Common myeloid progenitor, CD34-positive (primary cell): ENCODE measurements at places on chromosomes 5 and 9.

DNA sequence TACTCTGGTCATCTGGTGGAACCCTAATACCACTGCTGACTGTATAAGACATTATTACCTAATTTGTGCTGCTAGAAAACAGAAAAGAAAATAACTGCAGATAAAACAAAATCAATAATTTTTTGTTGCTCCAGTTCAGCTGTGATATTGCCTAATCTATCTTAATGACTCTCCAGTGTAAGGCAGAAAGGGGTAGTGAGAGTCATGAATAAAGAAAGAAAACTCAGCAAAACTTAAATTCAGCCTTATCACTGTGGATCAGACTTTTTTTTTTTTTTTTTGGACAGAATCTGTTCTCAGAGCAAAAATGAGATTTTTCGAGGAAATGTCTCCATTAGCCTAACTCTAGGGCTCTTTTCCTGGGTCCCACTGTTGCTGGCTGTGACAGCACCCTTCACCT lies 1.1 kb upstream of the DOCK2 start:
- no peak for DNase-seq

DNA sequence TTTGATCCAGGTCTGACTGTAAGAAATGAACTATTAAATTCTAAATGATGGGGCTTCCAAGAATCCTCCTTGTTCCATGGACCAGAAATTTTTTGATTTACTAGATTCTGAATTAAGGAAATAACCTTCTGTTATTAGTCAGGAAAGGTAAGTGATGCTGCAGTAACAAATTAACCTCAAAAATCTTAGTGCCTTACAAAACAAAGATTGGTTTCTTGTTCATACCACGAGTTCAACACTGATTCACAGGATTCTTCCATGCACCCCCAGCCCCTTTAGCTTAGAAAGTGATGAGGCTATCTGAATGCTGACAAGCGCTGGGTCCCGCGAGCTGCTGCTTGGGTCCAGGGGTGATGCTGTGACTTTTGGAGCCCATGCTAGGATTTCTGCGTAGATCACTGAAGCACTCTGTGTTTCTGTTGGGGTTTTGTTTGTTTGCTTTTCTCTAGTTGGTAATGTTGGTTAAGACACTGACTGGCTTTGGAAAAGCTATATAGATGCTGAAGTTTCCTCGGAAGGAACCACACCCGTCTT lies 52.3 kb downstream of the COL15A1 start:
- no peak for DNase-seq

DNA sequence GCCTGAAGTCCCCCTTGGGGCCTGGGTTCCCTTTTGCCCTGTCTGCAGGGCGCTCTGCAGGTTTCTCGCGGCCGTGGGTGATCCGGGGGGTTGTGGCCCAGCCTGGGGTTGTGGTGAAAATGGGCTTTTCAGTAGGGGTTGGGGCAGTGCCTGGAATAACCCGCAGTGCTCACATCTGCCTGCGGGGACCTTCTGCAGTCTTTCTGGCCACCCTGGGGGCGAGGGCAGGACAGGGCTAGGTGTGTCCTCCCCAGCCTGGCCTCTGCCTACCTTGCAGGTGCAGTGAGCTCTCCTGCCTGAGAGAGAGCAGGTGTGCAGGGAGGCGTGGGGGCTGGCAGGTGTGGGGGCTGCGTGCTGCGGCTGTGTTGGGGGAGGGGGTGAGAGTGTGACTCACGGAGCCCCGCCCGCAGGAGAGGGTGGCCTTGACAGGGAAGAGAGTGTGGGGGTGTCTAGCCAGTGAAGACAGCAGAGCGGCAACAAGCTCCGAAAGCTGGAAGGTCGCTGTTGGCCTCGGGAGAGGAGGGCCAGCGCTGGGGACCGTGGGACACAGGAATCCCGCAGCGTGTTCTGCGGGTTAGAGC lies 131.4 kb downstream of the MRPL36 start:
- DNase-seq, result peak; percentile 33

DNA sequence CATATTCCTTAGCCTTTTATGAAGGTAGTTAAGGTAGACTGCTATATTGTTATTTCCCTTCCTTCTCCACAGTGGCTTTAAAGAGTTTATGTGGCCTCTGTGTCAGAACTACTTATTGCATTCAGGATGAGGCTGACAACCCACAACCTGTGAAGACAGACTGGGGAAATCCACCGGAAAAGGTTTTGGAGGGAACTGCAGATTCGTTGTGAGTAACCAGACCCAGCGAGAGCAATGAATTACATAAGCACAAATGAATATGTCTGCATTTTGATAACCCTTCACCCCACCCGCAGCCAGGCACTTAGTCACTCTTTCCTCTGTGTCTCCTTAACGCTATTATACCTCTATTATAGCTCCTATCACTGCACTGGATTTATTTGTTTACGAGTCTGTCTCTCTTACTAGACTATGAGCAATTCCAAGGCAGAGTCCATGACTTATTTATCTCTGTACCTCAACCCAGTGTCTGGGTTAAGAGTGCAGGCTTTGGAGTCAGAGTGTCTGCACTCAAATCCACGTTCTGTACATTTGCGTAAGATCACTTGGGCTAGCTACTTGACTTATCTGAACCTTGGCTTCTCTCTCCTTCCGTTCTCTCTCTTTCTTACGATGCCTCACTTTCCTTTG lies 19.2 kb downstream of the KCTD16 start:
- DNase-seq, result peak; percentile 60

DNA sequence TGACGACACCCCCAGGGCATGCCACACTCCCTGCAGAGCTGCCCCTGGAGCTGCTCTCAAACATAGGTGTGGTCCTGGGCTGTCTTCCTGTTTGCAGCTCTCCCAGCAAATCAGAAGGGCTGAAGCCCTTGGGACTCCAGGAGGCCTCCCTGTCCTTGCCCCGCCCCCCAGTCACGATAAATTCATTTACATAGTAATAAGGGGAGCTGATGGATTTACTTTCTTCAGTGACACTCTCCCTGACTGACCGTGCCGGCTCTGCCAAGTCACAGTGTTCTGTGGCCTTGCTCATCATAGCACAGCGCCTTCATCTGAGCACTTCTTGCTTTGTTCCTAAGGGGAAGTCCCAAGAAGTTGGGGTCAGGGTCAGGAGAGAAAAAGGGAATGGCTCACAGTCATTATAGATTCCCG lies 121.4 kb downstream of the ENC1 start:
- DNase-seq, result no peak

- no peak for DNase-seq
Observed at GRCh38 chr9:31030741-31031202, 1353.7 kb upstream of the ACO1 start.

DNA sequence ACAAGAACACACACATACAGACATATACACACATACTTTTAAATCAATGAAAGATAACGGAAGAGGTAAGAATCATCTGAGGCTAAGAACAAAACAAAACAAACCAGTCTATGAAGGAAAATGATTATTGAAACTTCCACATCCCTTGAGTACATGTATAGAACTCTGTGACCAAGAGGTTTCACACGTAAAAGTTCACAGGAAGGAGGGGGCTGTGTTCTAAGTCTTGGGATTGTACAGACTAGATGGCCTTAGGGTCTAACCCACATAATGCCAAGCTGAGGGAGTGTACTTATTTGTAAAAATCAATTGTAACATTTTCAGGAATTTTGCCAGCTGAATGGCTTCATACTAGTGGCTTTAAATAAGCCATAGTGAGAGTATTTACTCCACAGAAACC lies 144.4 kb upstream of the IFNE start:
- DNase-seq, result no peak

DNA sequence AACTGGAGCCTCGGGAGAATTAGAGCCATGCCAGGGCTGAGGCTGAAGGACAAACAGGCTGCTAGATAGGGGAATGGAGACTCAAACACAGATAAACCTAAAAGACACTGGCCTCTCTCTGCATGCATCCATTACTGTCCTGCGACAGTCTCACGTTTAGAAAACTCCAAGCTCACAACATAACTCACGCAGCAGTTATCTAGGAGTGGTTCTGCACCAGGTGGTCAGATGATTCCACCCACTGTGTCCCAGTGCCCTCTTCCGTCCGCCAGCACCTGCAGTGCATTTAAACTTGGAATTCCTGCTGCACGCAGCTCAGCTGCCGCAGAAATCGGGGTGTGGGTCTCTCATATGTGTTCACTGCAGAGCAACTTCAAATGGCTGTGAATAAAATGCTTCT lies 272.6 kb upstream of the IRX2 start:
- no peak for DNase-seq

DNA sequence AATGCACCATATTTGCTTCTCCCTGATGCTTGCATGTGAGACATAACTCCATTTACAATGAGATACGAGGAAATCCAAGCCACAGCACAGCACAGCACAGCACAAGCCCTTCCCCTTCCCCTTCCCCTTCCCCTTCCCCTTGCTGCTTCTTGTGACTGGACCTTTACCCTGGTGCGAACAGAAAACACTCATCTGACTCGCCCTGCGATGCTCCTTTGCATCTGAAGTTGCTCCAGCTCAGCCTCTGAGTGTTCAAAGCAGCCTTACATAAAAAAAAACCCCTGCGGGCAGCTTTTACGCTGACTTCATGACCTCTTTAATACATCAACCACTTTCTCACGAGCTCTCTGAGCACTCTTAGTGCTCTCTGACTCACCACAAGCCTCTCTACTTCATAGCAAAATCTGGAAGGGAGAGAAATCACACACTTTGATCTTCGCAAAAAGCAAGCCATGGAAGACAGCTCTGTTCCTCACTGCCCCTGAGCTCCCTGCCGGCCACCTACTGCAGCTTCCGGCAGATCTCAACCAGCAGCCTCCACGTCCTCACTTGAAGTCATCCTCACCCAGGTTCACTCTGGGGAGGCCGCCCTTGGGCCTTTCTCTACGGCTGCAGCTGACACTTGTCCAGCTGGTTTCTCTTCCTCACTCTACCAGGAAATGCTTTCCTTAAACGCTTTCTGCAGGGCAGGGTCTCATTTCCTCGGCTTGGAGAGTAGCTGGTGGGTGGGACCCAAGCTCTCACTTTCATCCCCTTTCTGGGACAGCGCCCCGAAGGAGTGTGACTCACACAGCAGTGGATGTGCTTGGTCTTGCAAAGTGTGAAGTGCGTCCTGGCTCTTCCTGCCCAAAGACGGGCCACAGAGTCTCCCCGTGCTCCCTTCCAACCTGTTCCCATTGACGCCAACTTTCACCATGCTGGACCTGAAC lies 5.3 kb downstream of the SLC34A1 start:
- DNase-seq, result no peak

GRCh38 chr5:132136906-132137305 lies 63.3 kb downstream of the CSF2 start:
- DNase-seq, result no peak

DNA sequence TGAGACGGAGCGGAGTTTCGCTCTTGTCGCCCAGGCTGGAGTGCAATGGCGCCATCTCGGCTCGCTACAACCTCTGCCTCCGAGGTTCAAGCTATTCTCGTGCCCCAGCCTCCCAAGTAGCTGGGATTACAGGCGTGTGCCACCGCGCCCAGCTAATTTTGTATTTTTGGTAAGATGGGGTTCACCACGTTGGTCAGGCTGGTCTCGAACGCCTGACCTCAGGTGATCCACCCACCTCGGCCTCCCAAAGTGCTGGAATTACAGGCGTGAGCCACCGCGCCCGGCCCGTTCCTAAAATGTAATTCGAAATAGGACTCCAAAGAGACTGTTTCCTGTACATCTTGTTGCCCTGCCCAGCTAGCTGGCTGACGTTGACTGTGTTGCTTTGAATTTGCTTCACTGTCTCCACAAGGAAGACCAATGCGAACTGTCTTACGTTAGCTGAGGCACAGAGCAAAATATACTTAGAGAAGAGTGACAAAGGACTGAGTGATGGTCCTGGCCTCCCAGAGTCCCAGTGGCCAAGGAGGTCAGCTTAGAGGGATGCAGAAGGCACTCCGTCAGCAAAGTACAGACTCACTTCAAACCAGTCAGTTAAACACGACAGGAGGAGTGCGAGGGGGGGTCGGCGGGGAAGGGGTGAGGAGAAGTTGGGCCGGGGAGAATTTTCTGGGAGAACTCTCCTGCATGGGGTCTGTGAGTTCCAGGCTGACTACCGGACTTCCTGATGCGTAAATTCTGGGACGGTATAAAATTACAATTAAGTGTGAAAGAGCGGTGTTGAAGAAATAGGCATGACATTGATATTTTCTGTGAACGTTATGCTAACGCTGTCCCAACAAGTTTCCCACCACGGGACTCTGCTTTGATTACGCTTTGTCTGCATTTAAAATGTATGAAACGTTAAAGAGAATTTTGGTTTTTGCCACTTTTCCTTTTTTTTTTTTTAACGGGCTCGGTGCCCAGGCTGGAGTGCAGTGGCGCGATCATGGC lies 6.8 kb upstream of the TRIM41 start:
- peak; percentile 48 for DNase-seq

DNA sequence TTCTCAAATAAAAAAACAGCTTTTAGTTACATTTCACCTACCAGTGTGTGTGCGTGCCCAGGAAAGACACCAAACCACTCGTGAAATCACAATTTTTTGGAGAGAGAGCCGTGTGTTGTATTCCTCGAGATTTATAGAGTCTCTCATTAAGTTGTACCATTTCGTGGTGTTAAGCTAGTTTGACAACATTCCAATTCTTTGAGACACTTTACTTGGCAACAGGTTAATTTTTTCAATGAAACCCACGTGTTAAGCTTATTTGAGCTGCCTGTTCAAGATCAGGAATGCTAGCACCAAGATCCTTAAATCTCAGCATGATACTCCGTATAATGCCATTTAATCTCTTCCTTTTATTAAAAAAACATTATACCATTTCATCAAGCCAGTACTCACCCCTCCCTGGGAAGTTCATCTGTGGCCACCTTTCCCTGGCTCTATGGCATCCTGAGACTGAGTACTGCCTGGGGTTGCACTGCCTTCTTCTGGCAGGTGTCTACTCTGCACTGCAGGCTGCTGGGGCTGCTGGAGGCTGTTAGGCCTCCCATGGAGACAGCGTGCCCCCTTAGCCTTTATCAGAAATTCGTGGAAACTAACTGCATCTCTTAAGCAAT lies 143.7 kb downstream of the ARHGAP26 start:
- DNase-seq, result no peak

- DNase-seq, result no peak
Observed at GRCh38 chr9:117265253-117265652, 149.6 kb downstream of the ASTN2 start.

- DNase-seq, result no peak
Observed at GRCh38 chr5:128962211-128962610, 3.1 kb upstream of the SLC27A6 start.

- DNase-seq, result no peak
Observed at GRCh38 chr9:134690946-134691694, 49.5 kb downstream of the COL5A1 start.

DNA sequence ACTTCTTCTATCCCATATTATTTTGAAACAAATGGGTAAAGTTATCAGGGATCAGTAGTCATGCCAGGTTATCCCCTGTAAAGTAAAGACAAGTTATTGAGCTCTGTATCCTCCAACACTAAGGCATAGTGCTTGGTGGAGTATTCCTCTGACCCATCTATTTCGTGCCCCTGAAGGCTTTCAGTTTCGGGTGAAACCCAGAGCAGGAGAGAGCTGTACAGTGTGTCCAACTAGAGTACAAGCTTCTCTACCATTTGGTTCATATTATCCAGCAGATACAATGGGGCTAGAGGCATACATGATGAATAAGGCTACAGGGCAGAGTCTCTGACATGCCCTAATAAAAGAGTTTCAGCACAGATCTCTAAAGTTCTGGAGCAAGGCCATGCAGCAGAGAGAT lies 3.2 kb upstream of the SLC22A4 start:
- no peak for DNase-seq
